Central memory CD4-positive, alpha-beta T cell (primary cell): ENCODE measurements at places on chromosomes 13 and 19.

DNA sequence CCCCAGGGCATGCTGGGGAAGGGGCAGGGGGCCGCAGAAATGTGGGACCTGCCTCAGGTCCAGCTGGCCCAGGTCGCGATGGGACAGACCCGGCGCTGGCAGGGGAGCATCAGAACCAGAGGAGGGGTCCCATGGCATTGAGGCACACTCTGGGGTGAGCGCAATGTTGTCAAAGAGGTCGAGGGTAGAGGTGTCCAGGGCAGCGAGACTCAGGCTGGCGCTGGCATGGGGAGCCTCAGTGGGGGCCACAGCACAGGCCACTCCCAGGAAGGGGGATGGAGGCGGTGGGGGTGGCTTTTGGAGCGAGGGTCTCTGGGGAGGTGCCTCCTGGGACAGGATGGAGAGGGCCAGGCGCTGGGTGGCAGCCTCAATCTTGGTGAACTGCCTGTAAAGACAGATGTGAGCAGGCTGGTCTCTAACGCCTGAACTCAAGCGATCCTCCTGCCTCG lies 944 bp downstream of the C19orf85 start:
- no peak for DNase-seq

- DNase-seq = no peak
Observed at GRCh38 chr13:101660711-101661110, 208.2 kb downstream of the ITGBL1 start.

- no peak for DNase-seq
Observed at GRCh38 chr13:26513931-26514330, 43.6 kb upstream of the WASF3 start.

DNA sequence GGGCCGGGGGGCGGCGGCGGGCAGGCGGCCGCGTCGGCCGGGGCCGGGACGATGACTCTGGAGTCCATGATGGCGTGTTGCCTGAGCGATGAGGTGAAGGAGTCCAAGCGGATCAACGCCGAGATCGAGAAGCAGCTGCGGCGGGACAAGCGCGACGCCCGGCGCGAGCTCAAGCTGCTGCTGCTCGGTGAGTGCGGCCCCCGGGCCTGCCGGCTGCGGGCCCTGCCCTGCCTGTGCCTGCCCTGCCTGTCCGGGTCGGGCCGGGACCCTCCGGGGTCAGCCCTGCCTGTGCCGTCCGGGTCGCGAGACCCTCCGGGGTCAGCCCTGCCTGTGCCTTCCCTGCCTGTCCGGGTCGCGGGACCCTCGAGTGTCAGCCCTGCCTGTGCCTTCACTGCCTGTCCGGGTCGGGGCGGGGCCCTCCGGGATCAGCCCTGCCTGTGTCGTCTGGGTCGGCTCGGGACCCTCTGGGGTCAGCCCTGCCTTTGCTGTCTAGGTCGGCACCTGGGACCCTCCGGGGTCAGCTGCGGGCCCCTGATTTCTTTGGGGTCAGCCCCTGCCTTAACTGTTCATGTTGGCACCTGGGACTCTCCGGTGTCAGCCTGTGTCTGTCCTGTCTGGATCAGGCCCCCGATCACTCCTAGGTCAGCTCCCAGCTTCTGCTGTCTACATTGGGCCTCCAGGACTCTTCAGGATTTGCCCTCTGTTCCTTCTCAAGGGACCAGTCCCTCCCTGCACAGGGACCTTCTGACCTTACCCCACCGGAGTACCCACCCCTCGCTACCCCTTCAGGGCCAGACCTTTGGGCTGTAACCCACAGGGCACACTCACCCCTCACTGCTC lies 659 bp downstream of the GNA11 start:
- DNase-seq = peak; percentile 26

DNA sequence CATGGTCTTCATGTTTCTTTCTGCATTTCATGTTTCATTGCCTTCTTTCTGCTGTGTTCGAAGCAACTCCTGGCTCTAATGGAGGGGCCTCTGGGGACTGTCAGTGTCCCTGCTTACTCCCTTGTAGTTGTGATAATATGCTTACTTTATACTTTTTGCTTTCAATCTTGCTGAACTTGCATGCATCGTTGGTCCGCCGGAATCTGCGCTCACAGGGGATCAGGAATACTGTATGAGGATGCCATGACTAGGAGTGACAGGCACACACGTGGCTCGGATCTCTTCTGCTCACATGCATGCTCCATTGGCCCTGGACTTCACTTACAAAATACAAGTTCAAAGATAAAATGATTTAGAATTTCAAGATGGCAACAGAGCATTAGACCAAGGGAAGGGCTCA lies 108.8 kb downstream of the SIPA1L3 start:
- DNase-seq = no peak

DNA sequence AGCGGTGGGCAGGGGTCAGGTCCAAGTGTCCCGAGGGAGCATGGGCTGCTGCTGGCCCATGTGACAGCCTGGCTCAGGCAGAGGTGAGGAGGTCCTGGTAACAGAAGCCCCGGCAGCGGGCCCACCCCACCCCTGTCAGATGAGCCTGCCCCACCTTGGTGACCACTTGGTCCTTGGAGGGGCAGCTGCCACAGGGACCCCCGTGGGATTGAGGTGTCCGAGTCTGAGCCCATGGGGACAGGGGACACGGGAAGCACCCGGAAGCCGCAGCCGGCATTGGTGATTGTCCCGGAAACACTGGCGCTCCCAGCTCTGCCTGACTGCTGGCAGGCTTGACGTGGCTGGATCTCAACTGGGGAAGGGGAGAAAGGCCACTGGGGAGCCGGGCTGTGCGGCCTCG lies 149.1 kb downstream of the KDM4B start:
- no peak for DNase-seq

DNA sequence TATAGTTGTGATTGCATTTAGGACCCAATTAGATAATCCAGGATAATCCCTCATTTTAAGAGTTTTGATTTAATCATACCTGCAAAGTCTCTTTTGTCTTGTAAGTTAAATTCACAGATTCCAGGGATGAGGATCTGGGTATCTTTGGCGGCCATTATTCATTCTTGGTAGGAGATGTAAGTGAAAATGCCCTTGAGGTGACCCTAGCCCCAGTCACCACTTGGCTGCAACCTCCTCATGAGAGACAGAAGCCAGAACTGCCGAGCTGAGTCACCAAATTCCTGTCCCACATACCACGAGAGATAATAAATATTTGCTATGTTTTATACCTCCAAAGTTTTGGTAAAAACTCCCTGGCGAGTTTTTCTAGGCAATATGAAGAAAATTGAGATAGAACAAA lies 389.4 kb downstream of the RFC3 start:
- DNase-seq = no peak

- no peak for DNase-seq
Observed at GRCh38 chr19:16315825-16316505, 8.7 kb upstream of the KLF2 start.

DNA sequence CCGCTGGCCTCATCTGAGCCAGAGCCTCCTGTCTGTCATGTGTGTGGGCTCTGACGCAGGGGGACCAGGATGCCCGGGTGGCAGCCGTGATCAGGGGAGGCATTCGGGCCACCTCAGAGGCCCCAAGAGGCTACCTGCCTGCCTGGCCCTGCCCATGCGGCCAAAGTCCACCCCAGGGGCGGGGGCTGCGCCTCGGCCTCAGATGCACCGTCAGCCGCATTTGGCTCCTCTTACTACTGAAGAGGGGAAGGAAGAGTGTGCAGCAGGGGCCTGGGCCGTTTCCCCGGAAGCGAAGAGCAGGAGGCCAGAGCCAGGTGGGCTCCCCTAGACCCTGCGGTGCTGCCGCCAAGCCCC lies 34.0 kb downstream of the C13orf46 start:
- no peak for DNase-seq

DNA sequence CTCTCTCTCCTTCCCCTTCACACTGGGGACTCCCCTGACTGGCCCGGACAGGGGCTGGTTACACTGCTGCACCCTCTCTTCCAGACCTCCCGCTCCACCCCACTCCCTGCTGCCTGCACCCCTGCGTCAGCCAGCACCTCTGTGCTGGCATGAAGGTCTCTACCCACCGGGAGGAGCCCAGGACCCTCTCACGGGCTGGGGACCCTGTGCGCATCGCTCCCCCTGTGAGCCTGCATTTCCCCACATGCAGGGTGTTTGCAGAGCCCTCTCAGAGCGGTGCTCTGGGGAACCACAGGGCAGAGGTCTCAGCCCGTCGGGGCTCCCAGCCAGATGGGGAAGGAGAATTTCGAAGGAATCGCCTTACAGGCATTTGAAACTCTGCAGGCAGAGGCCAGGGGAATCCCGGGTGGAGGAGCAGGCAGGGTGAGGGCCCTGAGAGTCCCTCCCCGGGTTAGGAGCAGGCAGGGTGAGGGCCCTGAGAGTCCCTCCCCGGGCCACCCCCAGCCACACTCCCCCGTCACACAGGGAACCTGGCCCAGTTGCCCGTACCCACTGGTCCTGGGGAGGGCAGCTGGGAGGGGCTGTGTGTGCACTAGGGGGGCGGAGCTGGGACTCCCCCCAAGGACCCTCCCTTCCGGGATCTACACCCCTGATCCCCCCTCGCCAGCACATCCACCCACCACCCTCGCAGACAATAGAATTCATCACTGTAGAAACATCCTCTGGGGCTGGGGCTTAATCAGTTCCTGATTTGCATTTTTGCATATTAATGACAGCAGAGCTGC lies 16.3 kb upstream of the TCF3 start:
- peak; percentile 29 for DNase-seq

- DNase-seq = peak; percentile 56
Observed at GRCh38 chr13:22061371-22061805, 390.5 kb downstream of the FGF9 start.

DNA sequence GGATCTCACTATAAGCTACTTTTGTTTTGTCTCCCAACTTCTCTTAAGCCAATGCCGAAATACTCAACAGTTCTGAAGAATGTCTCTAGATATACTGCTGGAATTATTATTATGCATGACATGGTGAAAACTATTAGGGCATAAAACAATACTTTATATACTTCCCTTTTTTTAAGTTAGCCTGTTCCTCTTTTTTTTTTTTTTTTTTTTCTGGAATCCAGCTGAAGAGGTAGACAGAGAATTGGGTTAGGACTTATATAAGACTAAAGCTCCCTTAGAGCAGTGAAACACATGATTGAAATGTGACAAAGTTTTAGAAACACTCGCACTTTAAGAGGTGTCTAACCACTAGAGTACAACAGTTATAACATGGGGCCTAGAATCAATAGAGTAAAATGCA lies 850.9 kb upstream of the PCDH9 start:
- DNase-seq = no peak

DNA sequence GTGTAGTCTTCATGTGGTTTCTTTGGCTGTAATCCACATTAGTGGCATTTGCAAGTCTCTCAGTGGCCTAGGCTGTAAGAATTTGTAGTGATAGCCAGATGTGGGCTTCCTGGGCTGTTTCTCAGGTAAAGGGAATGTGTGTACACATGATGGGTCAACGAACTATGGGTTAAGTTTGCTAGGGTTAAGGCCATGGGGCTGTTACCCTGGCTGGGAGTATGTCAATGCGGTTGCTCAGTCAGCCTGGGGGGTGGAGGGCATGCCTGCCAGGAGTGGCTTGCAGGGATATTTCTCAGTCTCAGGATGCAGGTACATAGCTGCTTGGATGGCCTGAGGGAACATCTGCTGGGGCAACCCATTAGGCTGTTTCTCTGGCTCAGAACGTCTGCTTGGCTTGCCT lies 13.4 kb downstream of the CYSLTR2 start:
- DNase-seq = no peak

DNA sequence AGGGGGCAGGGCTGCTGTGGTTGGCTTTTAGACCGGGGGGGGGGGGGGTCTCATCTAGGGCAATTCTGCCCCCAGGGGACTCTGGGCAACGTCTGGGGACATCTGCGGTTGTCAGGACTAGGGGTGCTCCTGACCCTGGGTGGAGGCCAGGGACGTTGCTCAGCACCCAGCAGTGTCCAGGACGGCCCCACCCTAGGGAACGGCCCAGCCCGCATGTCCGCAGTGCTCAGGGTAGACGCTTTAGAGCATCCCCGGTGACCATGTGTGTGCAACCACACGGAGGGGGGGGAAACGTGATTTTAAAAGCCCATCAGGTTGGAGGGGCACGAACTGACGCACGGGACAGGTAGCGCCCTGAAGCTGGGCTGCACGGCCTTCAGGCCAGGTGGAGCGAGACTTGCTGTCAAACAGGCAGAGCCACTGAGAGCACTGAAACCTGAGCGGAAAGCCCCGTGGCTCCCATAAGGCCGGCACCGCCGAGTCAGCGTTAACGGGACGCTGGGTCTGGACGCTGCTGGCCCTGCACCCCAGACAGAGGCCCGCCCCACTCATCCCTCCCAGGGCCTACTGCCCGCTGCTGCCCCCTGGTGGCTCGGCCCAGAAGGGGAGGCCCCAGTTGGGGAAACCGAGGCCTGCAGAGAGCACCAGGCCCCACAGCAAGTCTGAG lies 8.3 kb downstream of the CACTIN start:
- DNase-seq = peak; percentile 28

GRCh38 chr13:30580852-30581502 lies 36.7 kb upstream of the USPL1 start:
- DNase-seq = no peak

GRCh38 chr19:17957885-17958284 lies 9.0 kb upstream of the KCNN1 start:
- DNase-seq = no peak

DNA sequence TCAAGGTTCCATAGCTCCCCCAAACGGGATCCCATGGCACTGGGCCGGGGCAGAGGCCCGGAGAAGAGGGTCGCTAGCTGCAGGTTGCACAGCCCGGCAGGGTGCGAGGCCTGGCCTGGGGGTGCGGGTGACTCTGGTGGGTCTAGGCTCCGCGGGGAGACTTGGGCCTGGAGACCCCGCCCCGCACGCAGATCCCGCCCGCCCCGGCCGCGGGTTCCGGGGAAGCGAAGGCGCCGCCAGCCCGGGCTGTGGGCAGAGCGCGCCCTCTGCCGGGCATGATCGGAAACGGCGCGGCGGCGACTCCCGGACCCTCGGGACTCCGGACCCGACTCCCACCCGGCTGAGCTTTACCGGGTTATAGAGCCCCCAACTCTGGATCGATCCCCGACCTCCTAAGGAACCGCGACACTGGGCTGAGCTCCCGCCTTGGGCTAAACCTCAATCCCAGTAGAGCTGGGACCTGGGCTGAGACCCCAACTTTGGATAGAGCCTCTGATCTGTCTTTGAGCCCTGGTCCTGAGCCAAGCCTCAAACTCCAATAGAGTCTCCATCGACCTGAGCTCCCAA lies 3.1 kb upstream of the TNFAIP8L1 start:
- peak; percentile 63 for DNase-seq

GRCh38 chr13:97072297-97072696 lies 78.0 kb upstream of the OXGR1 start:
- no peak for DNase-seq

DNA sequence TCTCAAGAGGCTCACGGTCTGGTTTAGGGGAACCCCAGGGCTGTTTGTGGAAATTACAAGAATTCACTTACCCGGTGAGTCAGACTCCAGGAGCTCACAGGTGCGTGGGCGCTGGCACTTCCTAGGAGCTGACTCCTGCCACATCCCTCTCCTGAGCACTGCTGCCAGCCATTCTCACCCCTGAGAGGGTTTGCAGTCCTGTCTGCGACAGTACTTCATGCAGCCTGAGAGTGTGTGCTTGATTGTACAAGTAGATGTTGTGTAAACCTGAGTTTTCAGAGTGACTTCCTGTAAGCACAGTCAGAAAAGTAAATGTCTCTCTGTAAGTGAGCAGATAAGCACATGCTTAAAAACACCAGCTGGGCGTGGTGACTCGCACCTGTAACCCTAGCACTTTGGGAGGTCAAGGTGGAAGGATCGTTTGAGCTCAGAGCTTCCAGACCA lies 8.1 kb downstream of the MRPL4 start:
- DNase-seq = no peak

GRCh38 chr19:45400192-45400591 lies 4.7 kb downstream of the PPP1R13L start:
- DNase-seq = no peak
